ENCODE measurements at places on chromosomes 2 and 18.

- DNase-seq: peak; percentile 56
Measured at GRCh38 chr2:38274286-38275276, 102.5 kb downstream of the ATL2 start.

GRCh38 chr2:27130396-27130795 is 4.0 kb downstream of the PREB start:
- DNase-seq: no peak

DNA sequence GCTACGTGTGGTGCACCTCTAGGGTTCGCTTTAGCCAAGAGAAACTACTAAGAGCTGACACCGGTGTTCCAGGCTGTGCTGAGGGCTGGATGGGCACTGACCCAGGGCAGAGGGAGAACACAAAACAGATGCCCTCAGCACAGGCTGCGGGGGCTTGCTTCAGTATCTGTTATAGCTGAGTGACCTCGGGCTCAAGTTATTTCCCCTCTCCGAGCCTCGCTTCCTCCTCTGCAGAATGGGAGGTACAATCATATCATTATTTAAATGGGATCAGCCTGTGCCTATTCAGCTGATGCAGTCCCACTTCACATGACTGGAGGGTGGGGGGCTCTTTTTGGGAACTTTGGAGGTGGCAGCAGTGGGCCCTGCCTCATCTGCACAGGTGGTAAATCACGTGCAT is 156.1 kb upstream of the APCDD1 start:
- no peak for DNase-seq

- DNase-seq: no peak
Measured at GRCh38 chr2:65375723-65376122, 56.7 kb downstream of the SPRED2 start.

- no peak for DNase-seq
Measured at GRCh38 chr2:137846993-137847392, 117.3 kb upstream of the HNMT start.

DNA sequence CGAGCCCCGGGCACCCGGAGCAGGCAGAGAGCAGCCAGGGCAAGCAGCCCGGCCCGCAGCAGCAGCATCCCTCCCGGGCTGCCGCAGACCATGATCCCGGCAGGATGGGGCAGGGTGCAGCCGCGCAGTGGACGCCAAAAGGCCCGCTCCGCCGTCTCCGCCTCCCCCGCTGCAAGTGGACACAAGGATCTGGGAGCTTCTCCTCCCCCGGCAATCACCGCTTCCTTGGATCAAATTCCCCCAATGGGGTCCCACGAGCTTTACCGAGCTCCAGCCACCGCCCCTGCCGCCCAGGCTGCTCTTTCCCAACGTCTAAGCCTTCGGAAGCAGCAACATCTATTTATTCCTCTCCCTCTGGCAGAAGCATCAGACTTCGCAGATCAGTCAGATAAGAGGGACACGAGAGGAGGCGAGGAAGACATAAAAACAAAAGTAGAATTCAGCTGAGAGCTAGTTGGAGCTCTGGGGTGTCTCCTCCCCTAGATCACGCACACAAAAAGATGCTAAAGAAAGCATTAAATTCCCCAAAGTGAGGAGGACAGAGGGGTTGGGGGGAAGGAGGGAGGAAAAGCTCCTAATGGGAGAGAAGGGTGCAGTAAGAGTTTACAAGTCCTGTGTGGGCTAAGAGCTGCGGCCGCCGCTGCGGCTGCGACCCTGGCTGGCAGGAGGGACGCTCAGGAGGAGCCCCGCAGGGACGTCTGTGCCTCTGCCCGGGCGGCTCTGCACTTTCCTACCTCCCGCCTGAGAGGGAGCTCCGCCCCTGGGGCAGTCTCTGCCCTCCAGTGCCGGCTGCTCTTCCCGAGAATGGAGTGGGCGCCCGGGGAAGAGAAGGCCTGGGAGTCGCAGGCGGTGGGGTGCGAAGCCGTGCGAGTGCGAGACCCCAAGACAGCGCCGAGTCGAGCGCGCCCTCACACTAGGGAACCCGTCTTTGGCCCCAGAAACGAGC is at the start of gene FRZB:
Gene FRZB (minus strand): TSS at position 177 of the 946 bp plus-strand sequence. CDS start 85 bp downstream, at position 92.
- DNase-seq: peak; percentile 62

DNA sequence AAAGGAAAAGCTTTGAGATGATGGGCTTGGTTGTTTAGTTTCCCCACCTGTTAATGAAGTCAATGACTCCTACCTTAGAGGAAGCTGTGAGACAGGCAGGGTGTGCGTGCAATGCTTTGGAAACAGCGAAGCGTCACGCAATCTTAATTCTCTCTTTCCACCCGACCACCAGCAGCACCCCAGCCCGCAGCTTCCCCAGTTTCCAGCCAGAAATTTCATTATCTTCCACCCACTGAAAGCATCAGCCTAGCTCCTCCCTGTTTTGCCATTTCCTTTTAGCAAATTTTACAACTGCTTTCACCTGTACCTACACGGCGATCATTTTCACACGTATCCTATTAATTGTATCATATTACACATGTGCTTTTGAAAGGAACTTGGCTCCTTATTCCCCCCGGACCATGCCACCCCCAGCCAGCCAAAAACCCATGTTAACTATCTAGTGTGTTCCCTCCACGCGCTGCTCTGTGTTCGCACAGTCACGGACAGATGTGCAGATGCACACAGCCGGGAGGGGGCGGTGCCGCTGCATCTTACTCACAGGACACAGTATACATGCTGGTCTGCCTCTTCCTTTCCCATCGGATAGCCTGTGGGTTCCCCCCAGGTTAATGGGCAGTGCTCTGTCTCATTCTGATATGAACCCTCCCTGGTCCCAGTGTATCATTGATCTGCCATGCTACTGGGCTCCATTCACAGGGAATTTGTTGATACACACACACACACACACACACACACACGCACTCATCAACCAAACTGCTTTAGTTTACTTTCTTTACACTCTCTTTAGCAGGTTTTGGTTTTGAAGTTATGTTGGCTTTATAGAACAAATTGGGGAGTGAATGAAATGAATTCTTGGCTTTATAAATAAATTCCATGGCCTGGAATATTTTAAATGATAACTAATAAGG is 22.4 kb downstream of the CYP27C1 start:
- peak; percentile 80 for DNase-seq

- DNase-seq: peak; percentile 12
Measured at GRCh38 chr18:10851824-10852319, 297.5 kb downstream of the PIEZO2 start.

GRCh38 chr18:32468147-32468845 is 2.4 kb downstream of the GAREM1 start:
- no peak for DNase-seq

GRCh38 chr2:202095235-202095634 is 22.2 kb downstream of the KIAA2012 start:
- no peak for DNase-seq

GRCh38 chr2:142834021-142834420 is 43.4 kb upstream of the KYNU start:
- no peak for DNase-seq

DNA sequence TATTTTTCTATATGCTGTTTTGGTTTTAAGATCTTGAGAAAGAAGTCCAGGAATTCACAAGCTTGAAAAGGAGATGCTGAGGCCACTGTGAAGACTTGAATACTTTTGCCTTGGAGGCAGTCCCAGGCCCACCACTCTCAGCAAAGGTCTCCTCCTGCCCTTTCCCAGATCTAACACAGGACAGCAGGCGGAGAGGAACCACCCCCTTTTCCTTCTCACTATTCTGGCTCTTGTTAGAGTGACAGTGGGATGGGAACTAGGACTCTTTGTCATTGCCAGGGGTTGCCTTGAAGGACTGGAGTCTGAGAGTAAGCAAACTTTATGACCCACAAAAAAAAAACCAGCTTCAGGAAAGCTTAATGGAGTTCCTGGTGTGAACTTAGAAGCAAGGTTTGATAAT is 54.7 kb downstream of the E2F6 start:
- DNase-seq: no peak

DNA sequence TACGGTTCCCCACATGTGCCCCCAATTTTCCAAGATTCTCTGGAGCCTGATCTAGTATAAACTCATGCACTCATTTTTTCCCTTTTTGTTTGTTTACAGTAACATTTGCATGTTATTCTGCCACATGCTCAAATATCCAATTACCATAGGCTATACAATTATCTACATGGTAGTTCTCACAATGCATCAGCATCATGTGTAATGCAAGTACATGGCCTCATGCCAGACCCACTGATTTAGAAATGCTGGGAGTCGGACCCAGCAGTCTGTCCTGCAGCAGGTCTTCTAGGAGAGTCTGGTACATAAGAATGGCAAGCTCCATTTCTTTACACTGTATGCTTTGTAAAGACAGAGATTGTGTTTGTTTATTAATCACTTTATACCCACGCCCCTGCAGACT is 107.7 kb downstream of the CBLN2 start:
- DNase-seq: no peak

GRCh38 chr2:118202707-118203303 is 114.5 kb downstream of the INSIG2 start:
- DNase-seq: peak; percentile 72

GRCh38 chr2:174343623-174344455 is 9.1 kb downstream of the SP9 start:
- DNase-seq: no peak

DNA sequence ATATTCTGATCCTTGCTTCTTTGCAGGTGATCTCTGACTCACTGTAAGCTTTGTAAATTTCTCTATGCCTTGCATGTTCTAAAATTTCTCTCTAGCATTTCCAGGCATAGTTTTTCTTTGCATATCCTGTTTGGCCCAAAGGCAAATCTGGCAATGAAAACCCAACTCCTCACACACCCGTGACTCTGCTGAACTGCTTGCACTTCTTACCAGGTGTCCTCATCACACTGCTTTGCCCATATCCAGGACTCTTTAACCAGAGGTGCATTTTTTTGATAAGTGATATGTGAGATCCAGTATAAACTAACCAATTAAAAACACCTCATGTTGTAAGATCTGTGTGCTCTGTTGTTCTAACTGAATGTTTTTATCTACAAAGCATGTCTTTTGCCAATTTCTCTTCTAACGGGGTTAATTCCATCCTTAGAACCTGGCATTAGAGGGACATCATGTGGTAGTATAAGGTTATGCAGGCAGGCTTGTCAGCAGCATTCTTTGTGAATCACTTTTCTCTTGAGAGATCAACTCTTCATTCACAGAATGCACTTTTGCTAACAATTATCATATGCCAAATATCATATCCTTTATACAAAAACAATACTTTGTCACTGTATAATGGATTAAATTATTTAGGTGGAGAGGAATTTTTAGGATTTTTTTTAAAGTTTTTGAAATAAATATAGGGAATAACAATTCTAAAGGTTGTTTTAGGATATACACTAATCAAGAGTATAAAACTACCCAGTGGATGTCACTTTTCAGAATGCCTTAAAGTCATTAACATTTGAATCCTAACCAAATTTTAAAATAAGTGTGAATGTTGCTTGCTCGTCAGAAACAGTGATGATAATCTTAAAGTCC is 20.8 kb upstream of the TMX3 start:
- peak; percentile 24 for DNase-seq

DNA sequence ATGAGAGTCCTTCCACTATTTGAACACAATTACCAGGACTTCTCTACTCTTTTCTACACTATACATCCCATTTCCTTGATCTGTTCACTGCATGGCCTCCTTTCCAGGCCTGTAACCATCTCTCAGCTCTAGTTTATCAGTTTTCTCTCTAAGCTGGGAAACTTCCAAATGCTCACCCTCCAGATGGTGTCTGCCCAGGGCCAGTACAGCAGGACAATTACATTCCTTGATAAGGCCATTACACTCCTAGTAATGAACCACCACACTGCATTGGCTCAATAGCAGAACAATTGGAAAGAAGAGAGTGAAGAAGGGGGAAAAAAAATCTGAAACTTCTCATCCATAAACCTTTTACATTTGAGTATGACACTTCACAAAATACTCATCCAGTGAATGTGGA is 359.1 kb downstream of the ALK start:
- no peak for DNase-seq

- no peak for DNase-seq
Measured at GRCh38 chr2:158509928-158510797, 53.4 kb downstream of the PKP4 start.

Data from HEK293T (cell line).